HS-5 (cell line): ENCODE measurements at places on chromosomes 3 and 15.

DNA sequence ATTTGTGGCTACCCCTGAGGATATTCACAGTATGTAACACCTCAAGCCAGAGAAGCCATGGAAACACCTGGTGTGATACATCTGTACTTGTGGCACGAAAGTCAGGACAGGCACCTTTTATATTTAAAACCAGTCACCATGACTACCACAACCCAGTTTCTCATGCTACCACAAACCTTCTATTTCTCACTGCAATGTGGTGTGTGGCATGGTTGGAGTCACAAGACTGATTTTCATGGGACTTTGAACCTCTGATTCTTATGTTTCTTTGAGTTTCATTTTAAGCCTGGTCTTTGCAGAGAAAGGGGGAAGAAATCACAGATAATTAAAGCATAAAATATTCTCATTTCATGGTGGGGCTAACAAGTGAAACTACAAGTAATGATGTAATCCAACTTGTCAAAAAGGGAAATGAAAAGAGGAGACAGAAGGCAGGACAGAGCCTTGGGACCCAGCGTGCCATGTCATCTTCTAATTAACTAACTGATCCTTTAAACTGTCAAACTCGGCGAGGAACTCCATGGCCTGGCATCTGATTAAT is 175.9 kb downstream of the PDZRN3 start:
- no peak for DNase-seq

DNA sequence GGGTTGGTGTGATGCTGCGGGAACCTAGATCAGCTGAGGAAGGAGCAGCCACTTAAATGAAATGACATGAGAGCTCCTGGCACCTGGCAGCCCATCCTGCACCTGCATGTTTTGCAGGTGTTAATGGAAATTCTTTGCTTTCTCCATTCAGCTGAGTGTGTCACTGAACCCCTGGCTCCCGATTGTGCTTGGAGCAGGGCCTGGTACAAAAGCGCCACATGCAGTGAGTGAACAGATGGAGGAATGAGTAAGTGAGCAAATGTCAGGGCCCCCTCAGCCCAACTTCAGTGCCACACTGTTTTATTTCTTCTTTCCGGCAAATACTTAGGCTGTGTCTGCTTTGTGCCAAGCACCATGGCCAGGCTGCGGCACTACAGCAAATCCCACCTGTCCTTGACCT is 132.2 kb downstream of the ASB7 start:
- DNase-seq = no peak

DNA sequence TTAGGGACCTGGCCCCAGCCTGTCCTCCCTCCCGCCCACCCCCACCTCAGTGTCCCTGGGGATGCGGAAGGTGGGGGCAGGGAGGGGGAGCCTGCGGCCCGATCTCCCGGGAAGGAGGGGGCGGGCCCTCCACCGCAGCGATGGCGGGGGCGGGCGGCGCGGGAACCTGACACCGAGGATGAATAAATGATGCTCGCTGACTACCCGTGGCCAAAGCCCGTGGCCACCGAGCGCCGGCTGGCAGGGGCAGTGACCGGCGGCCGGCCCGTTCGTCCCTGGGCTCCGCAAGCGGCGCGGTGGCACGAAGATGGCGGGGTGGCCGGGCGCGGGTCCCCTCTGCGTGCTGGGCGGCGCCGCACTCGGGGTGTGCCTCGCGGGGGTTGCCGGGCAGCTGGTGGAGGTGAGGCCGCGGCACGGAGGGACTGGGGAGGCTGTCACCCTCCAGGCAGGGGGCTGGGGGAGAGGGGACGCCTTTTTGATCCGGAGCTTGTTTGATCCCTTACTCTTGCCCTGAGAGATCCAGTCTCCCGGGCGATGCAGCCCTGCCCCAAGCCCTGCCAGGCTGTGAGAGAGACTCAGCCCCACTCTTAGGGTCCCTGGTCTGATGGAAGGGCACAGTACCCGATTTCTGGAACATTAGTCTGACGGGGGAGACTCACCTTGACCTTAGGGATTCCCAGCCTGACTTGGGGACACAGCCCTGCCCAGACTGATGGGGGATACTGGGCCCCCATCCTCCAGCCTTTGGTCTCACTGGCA is at the start of gene TMIE:
Gene TMIE (plus strand): TSS at position 212 of the 759 bp plus-strand sequence. CDS start 96 bp downstream, at position 308.
- no peak for DNase-seq

- no peak for DNase-seq
Measured at GRCh38 chr3:135023996-135024658, 229.1 kb downstream of the EPHB1 start.

- no peak for DNase-seq
Measured at GRCh38 chr3:55487381-55488241, 505 bp upstream of the WNT5A start.

DNA sequence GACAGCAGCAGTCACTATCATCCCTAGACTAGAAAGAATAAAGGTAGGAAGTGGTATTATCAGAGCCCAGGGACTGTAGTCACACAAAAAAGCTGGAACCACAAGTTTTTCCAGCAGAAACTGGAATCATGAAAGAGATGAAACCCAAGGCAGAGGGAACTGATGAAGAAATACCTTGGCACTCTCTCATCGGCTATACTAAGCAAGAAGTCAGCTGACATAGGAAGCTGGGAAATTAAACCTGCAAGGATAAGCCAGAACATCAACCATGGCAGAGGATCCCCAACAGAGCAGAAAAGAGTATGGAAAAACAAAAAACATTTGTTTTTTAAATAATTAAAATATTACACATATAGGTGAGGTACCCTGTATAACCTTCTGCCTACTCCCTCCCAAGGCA is 86.5 kb downstream of the AQR start:
- DNase-seq = no peak

DNA sequence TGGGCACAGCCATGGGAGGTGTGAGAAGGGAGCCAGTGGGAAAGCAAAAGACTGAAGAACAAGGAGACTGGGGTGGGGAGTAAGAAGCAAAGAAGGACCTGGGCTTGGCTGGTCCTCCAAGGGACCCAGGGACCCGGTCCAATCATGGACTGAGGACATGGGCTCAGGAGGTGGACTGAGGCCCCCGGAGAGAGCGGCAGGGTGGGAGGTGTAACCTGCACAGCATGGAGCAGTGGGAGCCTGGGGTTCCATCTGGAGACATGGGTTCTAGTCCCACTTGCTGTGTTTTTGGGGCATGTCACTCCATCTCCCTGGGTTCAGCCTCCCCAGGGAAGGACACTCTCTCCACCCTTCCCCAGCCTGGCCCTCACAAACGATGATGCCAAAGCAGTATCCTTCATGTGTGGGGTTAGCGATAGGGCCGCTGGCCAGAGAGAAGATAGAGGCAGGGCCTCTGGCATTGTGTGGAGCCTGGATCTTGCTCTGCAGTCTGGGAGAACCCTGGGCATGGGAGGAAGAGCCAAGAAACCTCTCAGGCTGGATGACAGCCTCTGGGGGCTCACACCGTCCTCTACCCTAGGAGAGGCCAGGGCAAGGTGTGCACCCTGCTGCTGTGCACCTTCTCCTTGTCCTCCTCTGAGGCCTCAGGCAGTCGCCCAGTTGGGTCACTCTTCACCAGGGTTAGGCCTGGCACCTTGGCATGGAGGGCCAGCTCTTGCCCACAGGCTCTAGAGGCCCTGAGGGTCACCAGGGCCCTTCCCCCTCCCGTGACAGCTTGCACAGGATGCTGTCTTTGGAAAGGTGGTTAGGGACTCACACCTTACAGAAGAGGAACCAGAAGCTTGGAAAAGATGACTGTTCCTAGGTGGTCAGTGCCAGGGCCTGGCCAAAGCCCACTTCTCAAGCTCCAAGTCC is 26.0 kb downstream of the FBXW12 start:
- no peak for DNase-seq

GRCh38 chr3:143203142-143203541 is 83.6 kb downstream of the CHST2 start:
- DNase-seq = no peak

- no peak for DNase-seq
Measured at GRCh38 chr3:128734523-128735189, 8.7 kb downstream of the RAB7A start.

DNA sequence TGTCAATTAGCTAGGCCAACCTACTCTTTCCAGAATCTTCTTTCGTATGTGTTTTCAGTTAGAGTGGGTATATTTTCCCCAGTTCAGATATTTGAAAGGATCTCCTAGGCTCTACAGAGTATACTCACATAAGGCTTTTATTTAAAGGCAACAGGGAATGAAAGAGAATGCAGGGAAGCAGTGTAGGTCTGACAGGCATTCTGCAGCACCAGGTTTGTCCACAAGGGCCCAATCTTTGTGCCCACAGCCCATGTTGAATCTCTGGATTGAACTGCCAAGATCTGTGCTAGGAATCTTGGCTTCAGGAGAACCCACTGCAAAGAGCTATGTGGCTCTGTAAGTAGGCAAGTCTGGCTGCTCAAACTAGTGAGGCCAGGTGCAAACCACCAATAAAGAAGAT is 24.2 kb upstream of the GALNT15 start:
- DNase-seq = no peak

DNA sequence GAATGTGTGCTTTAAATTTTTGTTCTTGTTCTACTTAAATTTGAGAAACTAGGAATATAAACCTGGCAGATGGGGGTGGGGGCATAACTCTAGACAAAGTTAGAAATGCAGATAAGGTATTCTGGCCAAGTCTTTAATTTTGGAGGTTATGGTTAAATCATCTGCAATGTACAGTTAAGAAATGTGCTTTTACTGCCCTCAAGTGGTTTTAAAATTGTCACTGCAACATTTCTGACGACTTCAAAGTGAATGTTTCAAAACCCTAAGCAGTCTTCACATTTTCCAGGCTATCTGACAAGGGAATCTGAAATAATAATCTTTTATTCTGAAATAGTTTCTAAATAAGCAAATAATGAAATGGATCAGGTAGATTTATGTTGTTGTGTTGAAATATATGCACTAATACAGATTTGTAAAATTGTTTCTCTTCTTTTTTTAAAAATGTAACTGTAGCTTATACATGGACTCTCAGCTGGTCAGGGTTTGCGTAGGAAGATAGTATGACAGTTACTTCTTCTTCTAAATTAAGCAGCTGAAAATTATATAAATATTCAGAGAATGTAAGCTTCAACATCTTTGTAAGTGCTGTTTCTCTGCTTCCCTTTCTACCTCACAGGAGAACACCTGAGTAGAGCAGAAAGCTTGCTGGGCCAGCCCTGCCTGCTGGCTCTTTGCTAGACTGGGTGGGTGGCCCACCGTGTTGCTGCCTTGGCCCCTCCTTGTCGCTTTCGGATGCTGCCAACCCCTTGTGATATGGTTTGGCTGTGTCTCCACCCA is 45.0 kb downstream of the SUCNR1 start:
- peak; percentile 46 for DNase-seq

DNA sequence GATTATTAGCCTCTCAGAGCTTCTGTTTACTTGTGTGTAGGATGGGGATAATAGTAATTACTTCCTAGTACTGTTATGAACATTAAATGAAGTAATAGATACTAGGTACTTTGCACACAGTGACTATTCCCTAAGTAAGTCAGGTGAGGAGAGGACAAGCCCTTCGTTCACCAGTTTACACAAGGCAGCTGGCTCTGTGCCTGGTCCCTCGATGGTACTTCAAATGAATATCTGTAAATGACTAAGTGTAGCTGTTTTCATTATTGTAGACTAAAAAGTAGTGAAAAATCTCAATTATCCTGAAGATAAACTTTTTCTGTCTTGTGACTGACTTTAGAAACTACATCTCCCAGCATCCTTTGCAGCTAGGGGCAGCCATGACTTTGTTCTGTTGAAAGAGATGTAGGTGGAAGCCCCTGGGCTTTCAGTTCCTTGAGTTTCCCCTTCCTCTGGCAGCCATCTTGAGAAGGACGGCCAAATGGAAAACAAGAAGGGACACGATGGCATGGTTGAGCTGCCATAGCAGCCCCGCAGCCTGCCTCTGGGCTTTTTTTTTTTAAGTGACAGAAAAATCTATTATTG is 11.7 kb upstream of the WNT7A start:
- DNase-seq = no peak

DNA sequence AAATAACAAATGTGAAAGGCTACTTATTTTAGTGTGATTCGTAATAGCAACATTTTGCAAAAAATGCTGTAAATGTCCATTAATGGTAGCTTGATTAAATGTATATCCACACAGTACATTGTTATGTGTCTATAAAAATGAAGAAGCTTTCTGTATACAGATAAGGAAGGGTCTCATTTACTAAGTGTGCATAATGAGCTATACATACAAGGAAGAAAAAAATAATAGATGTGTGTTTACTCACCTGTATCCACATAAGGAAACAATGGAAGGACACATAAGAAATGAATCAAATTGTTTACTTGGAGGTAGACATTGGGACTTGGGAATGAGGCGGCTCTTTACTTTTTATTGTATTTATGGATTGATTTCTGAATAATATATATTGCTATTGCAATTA is 34.9 kb downstream of the MED12L start:
- DNase-seq = no peak

DNA sequence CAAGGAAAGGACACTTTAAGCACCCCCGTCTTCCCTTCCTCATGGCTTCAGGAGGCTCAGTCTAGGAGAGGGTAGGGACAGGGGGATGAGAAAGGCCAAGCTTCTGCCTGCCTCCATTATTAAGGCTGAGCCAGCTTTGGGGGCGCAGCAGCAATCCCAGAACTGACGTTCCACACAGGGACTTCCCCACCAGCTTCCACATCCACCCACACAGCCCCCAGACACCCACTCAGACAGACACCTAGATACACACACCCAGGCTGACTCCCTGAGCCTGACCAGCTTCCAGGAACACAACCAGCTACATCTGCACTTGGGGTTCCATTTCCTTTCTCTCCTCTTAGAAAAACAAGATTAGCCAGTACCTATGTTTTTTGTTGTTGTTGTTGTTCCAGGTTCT is 4.7 kb downstream of the HCN4 start:
- no peak for DNase-seq

DNA sequence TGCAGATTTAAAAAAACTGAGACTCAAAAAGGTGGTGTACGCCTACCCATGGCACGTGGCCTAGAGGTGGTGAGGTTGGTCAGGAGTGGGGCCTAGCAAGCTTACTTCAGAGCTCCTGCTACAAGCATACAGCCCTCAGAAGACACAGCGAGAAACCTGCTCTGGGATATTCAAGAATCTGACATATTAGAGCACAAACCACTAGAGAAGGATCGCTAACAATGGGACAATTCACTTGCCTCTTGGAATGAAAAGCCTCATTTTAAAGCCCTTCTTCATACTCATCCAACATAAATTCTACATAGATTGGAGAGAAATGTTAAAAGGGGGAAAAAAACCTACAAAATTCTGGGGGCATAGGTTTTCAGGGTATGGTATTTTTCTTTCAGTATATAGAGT is 118.0 kb upstream of the ARHGEF3 start:
- DNase-seq = no peak

DNA sequence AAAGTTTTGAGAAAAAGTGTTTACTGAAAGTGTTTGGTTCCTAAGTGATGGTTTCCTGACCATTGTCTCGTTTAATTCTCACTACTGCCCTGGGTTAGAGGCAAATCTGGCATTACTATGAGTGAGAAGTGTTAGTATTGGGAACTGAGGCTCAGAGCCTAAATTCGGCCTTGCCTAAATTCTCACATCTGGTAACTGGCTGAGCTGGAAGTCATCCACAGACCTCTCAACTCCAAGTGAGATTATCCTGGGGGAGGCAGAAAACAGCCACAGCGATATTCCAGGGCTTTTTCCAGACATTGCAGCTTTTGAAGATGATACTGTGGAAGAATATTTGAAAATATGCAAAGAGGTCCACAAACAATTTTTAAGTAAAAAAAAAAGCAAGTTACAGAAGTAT is 85.1 kb upstream of the TRA2B start:
- no peak for DNase-seq
